ENCODE measurements at places on chromosomes 3 and 15. TPM values are rescaled to one million over a fixed set of nuclear protein-coding genes. Genes with fewer than 3 reads are reported as not detected.

Gene TM4SF18
- 16.6 TPM for total RNA-seq

Gene STRIT1
- not detected for total RNA-seq

Gene CCRL2
- total RNA-seq: 16.3 TPM

Gene GPR87
- total RNA-seq: 0.34 TPM

GRCh38 chr15:68713874-68714273 is 106.8 kb downstream of the ANP32A start:
- no peak overlapping the region for H3K4me3 ChIP-seq
- no peaks in the 10 kb centered on the region for H3K36me3 ChIP-seq
- no peak overlapping the region for H3K27ac ChIP-seq
- no peaks in the 10 kb centered on the region for H3K27me3 ChIP-seq

- H3K4me1 ChIP-seq: peaks cover 8% of the 10 kb centered on the region
- H3K27me3 ChIP-seq: no peaks in the 10 kb centered on the region
- H3K27ac ChIP-seq: no peak overlapping the region
- DNase-seq: no peak
Measured at GRCh38 chr15:69390575-69390974, 23.6 kb upstream of the KIF23 start.

DNA sequence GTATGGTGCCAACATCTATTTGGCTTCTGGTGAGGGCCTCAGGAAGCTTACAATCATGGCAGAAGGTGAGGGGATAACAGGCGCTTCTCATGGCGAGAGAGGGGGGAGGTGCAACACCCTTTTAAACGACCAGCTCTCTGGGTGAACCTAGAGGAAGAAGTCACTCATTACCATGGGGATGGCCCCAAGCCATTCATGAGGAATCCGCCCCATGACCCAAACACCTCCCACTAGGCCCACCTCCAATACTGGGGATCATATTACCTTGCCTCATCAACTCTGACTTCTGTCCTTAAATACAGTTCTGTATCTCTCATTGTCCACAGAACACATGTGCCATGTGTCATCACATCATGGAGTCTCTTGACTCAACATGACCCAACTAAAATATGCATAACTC is 37.5 kb upstream of the CLRN1 start:
- DNase-seq: no peak
- H3K27me3 ChIP-seq: no peaks in the 10 kb centered on the region
- H3K27ac ChIP-seq: no peak overlapping the region
- no peaks in the 10 kb centered on the region for H3K4me1 ChIP-seq
- no peak overlapping the region for H3K4me3 ChIP-seq
- no peaks in the 10 kb centered on the region for H3K36me3 ChIP-seq

- no peak overlapping the region for H3K4me3 ChIP-seq
- no peaks in the 10 kb centered on the region for H3K36me3 ChIP-seq
- H3K4me1 ChIP-seq: no peaks in the 10 kb centered on the region
- no peak overlapping the region for H3K27ac ChIP-seq
- DNase-seq: no peak
- H3K27me3 ChIP-seq: no peaks in the 10 kb centered on the region
Measured at GRCh38 chr3:174168538-174169254, 690.4 kb upstream of the NAALADL2 start.

GRCh38 chr3:141103067-141103466 is 51.9 kb downstream of the SPSB4 start:
- H3K4me3 ChIP-seq: no peak overlapping the region
- no peaks in the 10 kb centered on the region for H3K36me3 ChIP-seq
- H3K27ac ChIP-seq: no peak overlapping the region
- H3K4me1 ChIP-seq: no peaks in the 10 kb centered on the region

DNA sequence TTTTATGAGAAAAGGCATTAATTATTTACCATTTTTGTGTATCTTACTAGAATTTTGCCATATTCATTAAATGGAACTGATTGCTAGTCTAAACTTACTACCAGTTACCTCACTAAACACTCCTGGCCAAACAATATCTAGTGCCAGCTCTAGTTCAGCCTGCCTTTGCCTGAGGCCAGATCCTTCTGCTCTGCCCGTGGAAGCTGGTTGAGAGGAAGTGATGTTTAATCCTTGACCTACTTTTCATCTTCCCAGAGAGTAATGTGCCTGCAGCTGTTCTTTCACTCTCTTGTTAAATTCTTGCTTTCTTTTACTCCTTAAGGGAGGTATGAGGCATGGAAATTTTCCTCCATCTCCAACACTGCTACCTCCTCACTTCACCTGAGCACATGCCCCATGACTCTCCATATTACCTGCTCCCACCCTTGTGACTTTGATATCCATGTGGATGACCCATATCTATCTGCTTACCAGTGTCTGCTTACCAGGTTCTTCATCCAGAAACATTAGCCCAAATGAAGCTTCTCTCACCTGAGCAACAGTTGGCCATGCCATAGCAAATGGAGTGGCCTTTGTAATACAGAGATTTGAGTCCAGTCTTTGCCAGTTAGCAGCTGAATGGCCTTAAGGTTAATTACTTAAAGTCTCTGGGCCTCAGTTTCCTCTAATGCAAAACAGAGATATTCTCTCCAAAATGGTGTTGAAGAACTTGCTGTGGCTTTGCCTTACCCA is 53.4 kb downstream of the UBE2E1 start:
- H3K4me1 ChIP-seq: peaks cover 25% of the 10 kb centered on the region
- H3K27me3 ChIP-seq: no peaks in the 10 kb centered on the region
- H3K27ac ChIP-seq: no peak overlapping the region
- no peaks in the 10 kb centered on the region for H3K36me3 ChIP-seq

- no peaks in the 10 kb centered on the region for H3K27me3 ChIP-seq
- no peak for DNase-seq
- no peaks in the 10 kb centered on the region for H3K4me1 ChIP-seq
- H3K36me3 ChIP-seq: no peaks in the 10 kb centered on the region
Measured at GRCh38 chr15:57827021-57827420, 120.5 kb downstream of the POLR2M start.

DNA sequence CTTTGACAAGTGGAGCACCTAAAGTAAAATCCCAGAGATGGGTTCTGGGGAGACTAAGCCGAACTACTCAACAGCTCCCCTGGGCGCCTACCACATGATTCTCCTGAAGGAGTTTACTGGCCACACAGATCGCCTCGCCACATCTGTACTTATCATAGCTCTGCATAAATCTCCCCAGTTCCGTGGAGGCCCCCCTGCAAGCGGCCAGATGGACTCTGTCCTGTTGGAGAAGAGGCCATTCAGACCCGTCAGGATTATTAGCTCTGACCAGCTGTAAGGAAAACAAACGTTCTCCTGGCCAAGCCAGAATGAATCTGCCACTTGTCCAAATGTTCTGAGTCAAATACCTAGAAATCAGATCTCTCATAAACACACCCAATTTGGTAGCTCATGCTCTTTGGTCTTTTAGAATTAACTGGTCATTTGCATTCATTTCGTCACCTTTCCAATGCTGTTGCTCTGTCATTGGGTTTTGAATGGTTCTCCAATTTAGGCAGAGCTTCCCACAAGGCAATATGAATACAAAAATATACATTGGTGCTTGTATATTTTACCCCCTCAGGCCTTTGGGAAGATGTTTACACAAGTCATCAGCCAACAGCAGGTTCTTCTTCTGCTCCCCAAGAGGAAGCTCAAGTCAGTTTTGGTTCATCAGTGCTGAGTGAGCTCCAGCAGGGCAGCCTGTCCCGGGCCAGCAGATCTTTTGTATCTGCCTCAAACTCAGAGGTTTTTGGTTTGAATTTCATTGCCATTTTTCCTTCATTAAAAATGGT is 124.5 kb downstream of the THSD4 start:
- no peak overlapping the region for H3K27ac ChIP-seq

DNA sequence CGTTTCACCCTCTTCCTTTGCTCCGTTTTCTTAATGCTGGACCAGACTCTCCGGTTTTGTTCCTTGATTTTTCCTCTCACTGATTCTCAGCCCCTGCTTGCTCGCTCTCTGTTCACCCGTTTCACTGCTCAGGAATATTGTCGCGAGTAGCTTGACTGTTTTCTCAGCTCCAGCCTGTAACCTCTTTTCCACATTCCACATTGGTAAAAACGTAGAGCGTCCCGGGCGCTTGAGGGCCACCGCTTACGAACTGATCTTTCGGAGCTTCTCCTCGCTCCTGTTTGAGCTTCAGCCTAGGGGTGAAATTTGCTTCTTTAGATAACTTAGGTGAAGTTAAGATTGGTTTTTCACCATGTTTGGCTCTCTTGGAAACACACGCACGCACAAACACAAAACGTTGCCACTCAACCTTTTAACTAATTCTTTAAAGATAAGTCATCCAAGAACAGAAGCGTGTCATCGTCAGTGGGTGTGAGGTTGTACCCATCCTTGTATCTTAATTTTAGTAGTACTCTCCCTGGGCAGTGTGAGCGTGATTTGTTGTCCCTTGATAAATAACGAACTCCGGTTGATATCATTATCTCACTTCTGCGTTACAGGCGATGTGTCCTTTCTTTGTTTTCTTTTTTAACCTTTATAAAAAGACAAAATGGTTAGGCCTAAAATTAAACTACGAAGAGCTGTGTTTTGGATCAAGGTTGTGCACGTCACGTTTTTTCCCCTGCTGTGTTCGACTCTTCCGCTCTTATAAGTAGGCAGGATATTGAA is 1.0 kb downstream of the PAK2 start:
- no peak for DNase-seq
- peak overlapping the region; percentile 56 for H3K4me3 ChIP-seq
- no peaks in the 10 kb centered on the region for H3K27me3 ChIP-seq
- H3K27ac ChIP-seq: peak overlapping the region; percentile 100
- peaks cover 24% of the 10 kb centered on the region for H3K4me1 ChIP-seq

- no peak overlapping the region for H3K4me3 ChIP-seq
- H3K4me1 ChIP-seq: peaks cover 40% of the 10 kb centered on the region
- H3K27me3 ChIP-seq: no peaks in the 10 kb centered on the region
- H3K27ac ChIP-seq: peak overlapping the region; percentile 60
- DNase-seq: no peak
- H3K36me3 ChIP-seq: no peaks in the 10 kb centered on the region
Measured at GRCh38 chr3:71389911-71390573, 193.5 kb downstream of the FOXP1 start.

DNA sequence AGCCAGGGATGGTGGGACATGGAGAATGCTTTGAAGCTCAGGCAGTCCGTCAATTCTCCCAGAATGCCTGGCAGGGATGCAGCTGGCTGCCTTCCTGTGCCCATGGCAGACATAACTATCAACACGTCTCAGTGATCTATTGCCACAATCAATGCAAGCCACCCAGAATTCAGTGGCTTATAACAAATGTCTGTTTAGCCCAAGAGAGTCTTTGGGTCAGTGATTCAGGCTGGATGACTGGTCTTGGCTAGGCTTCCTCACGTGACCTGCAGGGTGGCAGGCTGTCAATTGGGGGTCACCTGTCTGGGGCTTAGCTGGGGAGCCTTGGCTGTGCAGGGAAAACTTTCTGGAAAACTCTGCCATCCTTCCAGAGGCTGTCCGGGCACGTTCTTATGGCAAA is 213.1 kb upstream of the LRRFIP2 start:
- DNase-seq: no peak
- H3K36me3 ChIP-seq: peaks cover 23% of the 10 kb centered on the region
- no peak overlapping the region for H3K4me3 ChIP-seq

- H3K36me3 ChIP-seq: no peaks in the 10 kb centered on the region
- no peak overlapping the region for H3K27ac ChIP-seq
- H3K4me1 ChIP-seq: peaks cover 19% of the 10 kb centered on the region
- H3K4me3 ChIP-seq: no peak overlapping the region
- no peaks in the 10 kb centered on the region for H3K27me3 ChIP-seq
- DNase-seq: no peak
Measured at GRCh38 chr3:14962762-14963161, 15.4 kb downstream of the NR2C2 start.

GRCh38 chr3:121473001-121473400 is 72.8 kb downstream of the POLQ start:
- no peak overlapping the region for H3K27ac ChIP-seq
- no peaks in the 10 kb centered on the region for H3K4me1 ChIP-seq
- DNase-seq: no peak
- H3K4me3 ChIP-seq: no peak overlapping the region
- H3K36me3 ChIP-seq: no peaks in the 10 kb centered on the region
- no peaks in the 10 kb centered on the region for H3K27me3 ChIP-seq

DNA sequence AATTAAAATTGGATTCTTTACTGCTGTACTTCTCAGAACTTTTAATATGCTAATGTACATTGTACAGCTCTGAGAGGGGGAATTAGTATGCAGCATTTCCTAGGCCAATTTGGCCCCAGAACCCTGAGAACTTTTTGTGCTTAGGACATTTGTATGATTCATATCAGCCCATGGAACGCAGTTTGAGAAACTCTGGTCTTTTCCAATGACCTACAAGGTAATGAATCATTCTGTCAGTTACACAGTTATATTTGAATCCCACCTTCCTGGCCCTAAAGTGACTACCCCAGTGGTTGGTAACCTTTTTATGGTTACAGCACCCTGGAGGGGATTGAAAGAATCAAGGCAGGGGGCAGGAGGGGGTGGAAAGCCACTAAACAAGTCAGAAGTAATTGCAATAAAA is 25.6 kb upstream of the KBTBD12 start:
- H3K36me3 ChIP-seq: no peaks in the 10 kb centered on the region
- H3K27ac ChIP-seq: no peak overlapping the region
- DNase-seq: no peak
- H3K27me3 ChIP-seq: no peaks in the 10 kb centered on the region
- no peak overlapping the region for H3K4me3 ChIP-seq

DNA sequence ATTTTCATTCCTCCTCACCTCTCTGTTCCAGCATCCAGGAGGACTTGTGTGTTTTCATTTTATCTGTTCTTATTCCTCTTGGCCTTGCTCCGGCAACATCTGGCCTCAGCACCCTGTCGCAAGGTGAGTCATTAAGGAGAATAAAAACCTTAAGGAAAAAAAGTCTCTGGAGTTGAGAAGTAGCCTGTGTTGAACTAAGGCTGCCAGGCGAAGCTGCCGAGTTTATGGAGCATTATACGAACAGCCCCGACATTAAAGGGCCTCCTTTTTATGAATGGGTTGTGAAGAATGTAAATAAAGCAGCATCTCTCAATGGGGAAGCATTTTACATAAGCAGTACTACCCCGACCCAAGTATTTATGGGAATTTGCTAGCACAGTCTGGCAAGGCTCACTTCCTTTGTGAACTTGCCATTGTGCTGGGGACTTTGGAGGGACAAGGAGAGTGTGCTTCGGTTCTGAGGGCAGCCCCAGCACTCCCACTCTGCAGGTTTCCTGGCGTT is 4.7 kb downstream of the BAHD1 start:
- DNase-seq: no peak
- no peaks in the 10 kb centered on the region for H3K27me3 ChIP-seq
- H3K4me3 ChIP-seq: no peak overlapping the region
- peaks cover 31% of the 10 kb centered on the region for H3K4me1 ChIP-seq
- no peaks in the 10 kb centered on the region for H3K36me3 ChIP-seq

DNA sequence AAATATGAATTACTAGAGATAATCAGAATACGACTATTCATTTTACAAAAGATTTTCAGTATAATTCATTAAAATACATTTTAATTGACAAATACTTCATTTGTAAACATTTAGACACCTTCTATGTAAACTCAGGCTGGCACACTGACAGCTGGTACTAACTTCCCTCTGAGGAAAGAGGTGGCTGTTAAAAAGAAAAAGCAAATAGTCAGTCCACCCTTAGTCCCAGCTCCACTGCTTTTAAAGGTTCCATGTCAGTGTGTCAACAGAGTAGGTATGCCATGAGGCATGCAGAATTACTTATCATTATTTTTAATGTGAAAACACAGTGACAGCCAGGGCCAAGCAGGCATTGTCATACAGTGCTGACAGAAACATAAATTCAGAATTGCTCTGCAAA is 16.1 kb downstream of the TM6SF1 start:
- no peaks in the 10 kb centered on the region for H3K4me1 ChIP-seq
- no peak overlapping the region for H3K27ac ChIP-seq
- peaks cover 13% of the 10 kb centered on the region for H3K36me3 ChIP-seq
- no peak overlapping the region for H3K4me3 ChIP-seq
- DNase-seq: no peak
